ENCODE measurements at places on chromosomes 5 and 9.
A peak's percentile ranks its signal among the peaks of the same experiment; 100 is the strongest.

- peak; percentile 59 for DNase-seq
These were observed 86.5 kb upstream of the TNFAIP8 start for GRCh38 chr5:119269061-119269944.

DNA sequence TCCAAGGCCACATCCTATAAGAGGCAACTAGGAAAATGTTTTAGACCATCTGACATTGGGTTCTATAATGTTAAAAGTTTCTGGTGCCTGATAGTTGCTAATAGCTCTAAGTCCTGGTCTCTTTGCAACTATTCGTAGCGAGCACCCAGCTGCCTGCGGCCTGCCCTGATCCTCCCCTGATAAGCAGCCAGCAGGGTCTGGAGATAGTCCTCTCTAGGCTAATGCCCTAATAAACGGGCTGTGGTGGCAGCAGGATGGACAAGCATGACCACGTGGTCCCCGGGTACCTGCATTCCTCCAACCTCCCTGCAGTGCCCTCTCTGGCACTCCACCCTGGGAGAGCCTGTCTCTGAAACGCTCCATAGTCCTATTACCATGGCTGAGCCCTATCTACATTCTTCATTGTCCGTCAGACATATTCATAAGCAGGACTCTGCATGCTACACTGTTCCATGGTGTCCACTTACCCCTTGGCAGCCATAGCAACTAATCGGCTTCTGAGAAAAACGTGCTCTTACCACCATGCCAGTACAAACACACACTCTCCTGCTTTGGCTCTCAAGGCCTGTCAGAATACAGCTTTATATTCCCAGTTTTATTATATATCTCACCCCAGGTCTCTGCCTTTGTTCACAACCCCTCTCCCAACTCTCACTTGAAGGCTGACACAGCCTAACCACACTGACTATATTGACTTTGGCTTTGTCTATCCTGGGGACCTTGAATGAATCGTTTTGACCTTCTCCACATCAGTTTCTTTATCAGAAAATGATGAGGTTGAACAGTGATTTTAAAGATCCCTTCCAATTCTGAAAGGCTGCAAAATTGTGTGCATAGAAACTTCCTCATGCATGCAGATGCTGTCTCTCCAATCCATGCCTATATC lies 49.9 kb upstream of the DAPK1 start:
- no peak for DNase-seq

- no peak for DNase-seq
These were observed 1209.3 kb upstream of the C9orf72 start for GRCh38 chr9:28782630-28783029.

DNA sequence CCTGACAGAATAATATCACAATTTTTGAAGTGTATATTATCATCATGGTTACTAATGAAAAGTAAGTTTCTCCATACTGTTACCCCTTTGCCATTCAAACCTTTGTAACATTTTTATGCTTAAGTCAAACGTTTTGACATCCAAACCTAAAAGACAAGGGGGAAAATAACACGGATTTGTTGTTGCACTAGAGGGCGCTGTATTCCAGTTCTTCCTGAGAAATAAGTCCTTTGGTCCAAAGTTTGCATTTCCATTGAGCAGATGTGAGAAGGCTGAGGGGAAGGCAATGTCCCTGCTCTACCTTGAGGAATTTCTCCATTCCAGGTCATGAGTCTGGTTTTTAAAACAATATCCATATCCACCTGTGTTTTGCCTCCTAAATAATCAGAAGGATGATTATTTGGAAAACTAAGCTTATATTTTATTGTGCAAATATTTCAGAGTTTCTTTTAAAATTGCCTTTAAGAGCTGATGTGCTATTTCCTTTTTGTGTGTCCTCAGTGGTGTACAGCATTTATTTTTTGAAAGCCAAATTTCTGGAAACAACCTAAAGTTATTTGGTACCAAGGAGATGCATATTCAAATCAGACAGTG lies 9.7 kb downstream of the LECT2 start:
- peak; percentile 47 for DNase-seq

- DNase-seq: no peak
These were observed 3.2 kb upstream of the RNU6ATAC start for GRCh38 chr9:134167530-134167931.

DNA sequence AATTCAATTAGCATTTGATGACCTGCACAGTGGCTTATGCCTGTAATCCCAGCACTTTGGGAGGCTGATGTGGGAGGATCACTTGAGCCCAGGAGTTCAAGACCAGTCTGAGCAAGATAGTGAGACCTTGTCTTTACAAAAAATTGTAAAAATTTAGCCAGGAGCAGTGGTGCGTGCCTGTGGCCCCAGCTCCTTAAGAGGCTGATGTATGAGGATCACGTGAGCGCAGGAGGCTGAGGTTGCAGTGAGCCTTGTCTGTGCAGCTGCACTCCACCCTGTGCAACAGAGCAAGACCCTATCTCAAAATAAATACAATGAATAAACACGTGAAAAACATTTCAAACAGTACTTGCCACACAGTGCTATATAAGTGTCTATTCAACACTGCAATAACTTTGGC lies 4.2 kb downstream of the ABCA1 start:
- DNase-seq: no peak

- no peak for DNase-seq
These were observed 232.4 kb downstream of the SAXO1 start for GRCh38 chr9:18800579-18800978.

DNA sequence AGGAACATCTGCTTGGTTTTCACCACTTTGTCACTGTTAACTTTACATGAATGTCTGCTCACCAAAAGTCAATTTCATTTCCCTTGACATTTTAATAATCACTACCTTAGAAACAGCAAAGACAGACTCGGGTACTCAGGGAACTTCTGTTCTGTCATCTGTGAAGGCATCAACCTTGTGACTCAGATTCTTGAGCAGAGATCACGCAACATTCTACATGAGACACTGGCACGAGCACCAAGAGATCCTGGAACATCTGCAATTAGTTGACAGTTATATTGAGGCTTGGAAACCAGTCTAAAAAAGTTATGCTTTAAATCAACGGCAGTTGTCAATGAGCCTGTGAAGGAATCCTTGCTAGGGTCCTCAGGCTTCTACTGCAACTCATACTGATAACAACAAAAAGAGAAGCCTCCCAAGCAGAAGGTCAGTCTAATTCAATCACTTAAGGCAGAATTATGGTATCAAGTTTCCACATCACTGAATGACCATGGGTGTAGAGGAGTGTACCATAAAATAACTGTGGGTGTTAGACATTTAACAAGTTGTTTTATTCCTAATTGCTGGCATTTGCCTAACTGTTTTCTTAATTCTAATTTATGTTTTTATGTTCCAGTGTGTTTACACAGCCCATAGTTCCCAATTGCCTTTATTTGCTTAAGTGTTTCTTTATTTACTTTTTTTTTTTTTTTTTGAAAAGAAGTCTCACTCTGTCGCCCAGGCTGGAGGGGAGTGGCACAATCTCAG lies 3.3 kb upstream of the PBX3 start:
- DNase-seq: no peak
